Activated naive CD4-positive, alpha-beta T cell treated with Interleukin-2 at 50 U/mL for 16 hours (primary cell): ENCODE measurements at places on chromosomes 16 and 17.

DNA sequence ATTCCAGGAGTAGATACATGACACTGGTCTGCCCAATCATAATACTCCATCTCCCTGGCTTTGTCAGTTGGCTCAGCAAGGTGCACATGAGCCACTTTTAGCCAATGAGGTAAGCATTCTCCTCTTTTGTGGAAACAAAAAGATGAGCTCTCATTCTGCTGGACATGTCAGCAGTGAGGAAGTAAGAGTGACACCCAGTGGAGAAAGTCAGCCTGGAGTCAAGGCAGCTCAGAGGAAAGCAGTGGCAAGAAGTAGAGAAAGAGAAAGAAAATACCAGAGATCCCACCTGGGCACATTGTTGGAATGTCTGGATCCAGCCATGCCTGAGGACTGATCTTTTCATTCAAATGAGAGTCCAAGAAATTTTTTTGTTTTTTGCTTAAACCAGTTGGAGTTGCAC, 496.9 kb upstream of the C16orf82 start:
- DNase-seq, result no peak

DNA sequence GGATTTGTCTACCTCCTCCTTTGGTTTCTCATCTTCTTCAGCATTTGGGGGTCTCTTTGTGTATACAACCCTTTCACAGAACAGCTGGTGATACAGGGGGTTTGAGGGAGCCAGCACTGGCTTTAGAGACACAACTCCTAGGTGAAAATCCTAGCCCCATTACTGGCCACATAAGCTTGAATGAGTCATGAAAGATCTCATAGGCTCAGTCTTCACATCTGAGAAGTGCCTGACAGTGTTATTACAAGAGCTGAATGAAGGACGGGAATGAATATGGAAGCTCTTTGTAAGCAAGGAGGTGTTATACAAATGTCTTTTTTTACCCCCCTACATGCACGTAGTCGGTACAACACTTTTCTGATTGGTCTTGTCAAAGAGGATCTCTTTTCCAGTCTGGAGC, 1.7 kb upstream of the B4GALNT2 start:
- DNase-seq, result no peak

GRCh38 chr17:44768505-44769142, 9.8 kb downstream of the ADAM11 start:
- DNase-seq, result no peak

- no peak for DNase-seq
Observed at GRCh38 chr16:86568677-86569623, 2.3 kb downstream of the FOXC2 start.

DNA sequence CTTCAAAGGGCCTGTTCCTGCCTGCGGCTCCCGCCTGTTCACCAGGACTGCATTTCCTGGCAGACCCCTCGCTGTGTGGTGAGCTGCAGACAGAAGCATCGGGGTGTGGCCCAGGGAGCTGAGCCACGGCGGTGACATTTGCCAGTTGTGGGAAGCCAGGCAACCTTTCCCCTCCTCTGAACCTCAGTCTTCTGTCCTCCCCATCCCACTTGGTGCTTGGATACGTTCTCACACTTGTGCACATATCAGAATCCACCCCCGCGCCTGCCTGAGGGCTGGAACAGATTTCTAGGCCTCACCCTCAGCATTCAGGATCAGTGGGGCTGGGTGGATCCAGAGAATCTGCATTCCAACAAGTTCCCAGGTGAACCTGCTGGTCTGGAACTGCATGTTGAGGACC, 63.5 kb downstream of the CRISPLD2 start:
- no peak for DNase-seq

DNA sequence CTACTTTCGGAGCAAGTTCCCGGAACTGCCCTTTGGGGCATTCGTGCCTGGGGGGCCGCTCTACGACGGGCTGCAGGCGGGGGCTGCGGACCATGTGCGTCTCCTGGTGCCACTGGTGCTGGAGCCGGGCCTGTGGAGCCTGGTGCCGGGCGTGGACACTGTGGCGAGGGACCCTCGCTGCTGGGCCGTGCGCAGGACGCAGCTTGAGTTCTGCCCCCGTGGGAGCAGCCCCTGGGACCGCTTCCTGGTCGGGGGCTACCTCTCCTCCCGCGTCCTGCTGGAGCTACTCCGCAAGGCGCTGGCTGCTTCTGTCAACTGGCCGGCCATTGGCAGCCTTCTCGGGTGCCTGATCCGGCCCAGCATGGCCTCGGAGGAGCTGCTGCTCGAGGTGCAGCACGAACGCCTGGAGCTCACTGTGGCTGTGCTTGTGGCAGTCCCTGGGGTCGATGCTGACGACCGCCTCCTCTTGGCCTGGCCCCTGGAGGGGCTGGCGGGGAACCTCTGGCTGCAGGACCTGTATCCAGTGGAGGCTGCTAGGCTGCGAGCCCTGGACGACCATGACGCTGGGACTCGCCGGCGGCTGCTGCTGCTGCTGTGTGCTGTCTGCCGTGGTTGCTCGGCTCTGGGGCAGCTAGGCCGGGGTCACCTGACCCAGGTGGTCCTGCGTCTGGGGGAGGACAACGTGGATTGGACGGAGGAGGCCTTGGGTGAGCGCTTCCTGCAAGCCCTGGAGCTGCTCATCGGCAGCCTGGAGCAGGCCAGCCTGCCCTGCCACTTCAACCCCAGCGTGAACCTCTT, 3.6 kb downstream of the MIEF2 start:
- DNase-seq, result no peak

GRCh38 chr17:76405607-76405966, 21.2 kb downstream of the SPHK1 start:
- no peak for DNase-seq

GRCh38 chr16:19095654-19096053, 18.1 kb upstream of the ITPRIPL2 start:
- no peak for DNase-seq
